ENCODE measurements at places on chromosomes 13 and 19.

- DNase-seq = no peak
Measured at GRCh38 chr19:31818798-31819105, 469.5 kb upstream of the TSHZ3 start.

GRCh38 chr13:81051873-81052272 is 710.9 kb upstream of the SPRY2 start:
- DNase-seq = no peak

DNA sequence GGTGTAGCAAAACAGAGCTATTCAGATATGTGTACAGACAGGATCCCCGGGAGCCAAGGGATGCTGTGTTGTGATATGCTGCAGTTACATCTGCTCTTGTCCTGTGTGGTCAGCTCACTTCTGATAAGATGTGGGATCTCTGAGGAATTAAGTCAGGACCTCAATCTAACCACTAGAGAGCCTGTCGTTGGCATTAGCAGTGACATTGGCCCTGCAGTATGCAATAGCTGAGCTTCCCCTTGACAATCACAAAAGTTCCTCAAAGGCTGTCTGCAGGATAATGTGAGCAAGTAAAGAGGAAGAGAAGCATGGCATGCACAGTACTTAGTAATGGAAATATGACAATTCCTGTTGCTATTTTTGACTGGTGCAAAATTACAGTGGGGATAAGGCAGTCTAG is 203.4 kb upstream of the MIR17HG start:
- peak; percentile 42 for DNase-seq

GRCh38 chr13:42547612-42548011 is 26.3 kb upstream of the TNFSF11 start:
- no peak for DNase-seq

DNA sequence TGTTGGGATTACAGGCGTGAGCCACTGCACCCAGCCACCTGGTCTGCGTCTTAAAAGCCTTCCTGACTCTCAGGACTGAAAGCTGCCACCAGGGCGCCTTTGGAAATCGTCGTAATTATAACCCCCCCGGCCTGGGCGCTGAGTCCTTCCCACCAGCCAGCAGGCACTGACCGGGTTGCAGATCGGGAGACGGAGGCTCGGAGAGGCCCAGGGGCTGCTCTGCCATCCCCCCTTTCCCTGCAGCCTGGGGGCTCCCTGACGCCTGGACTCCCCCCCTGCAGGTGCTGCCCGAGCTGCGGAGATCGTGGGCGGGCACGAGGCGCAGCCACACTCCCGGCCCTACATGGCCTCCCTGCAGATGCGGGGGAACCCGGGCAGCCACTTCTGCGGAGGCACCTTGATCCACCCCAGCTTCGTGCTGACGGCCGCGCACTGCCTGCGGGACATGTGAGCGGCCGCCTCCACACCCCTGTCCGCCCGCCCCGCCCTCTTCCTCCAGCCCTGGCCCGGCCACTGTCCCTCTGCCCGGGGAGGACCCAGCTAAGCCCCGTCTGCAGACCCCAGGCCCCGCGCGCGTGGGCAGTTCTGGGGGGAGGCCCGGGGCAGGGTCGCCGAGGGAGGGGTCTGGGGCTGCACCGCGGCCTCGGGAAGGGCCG is 2.5 kb downstream of the PRTN3 start:
- no peak for DNase-seq

DNA sequence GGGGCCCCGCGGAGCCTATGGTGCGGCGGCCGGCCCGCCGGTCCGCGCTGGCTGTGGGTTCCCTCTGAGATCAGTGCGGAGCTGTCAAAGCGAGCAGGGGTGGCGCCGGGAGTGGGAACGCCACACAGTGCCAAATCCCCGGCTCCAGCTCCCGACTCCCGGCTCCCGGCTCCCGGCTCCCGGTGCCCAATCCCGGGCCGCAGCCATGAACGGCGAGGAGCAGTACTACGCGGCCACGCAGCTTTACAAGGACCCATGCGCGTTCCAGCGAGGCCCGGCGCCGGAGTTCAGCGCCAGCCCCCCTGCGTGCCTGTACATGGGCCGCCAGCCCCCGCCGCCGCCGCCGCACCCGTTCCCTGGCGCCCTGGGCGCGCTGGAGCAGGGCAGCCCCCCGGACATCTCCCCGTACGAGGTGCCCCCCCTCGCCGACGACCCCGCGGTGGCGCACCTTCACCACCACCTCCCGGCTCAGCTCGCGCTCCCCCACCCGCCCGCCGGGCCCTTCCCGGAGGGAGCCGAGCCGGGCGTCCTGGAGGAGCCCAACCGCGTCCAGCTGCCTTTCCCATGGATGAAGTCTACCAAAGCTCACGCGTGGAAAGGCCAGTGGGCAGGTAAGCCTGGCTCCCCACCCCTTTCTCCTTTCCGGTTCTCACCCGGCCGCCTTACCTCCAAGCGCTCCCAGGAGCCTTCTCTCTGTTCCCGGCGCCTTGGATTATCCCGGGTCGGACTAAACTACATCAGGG is at the start of gene PDX1:
Gene PDX1 (plus strand): TSS at position 67 of the 743 bp plus-strand sequence. CDS start 139 bp downstream, at position 206.
- no peak for DNase-seq

DNA sequence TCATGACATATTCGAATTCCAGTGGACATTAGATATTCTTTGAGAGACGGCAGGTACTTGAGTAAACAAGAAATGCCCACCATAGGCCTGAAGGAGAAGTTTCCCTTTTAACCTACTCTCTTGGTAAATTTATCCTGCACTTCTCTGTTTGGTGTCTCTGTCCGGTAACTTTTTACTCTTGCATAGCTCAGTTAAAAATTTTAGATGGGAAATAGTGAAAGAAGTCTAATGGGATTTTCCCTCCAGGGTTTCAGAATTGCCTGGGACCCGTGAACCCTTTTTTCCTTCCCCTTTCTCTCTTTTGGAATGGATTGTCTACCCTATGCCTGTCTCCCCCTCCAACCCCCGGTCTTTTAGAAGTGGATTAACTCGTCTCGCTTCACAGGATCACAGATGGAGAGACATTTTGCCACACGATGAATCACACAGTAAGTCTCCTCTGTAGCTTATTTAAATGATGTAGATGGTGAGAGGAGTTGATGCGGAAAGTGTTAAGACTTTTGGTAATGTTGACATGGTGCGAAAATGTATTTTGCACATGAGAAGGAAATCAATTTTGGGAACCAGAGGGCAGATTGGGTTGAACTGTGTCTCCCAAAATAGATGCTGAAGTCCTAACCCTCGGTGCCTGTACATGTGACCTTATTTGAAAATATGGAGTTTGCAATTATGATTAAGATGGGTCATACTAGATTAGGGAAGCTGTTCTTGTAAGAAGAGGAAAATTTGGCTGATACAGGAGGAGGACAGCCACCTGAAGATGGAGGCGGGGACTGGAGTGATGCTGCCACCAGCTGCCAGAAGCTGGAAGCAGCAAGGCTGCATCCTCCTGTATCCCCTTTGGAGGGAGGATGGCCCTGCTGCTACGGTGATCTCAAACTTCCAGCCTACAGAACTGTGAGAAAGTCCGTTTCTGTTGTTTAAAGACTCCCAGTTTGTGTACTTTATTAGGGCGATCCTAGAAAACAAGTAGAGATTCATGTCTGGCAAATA is 711 bp upstream of the MIPEP start:
- DNase-seq = peak; percentile 16

DNA sequence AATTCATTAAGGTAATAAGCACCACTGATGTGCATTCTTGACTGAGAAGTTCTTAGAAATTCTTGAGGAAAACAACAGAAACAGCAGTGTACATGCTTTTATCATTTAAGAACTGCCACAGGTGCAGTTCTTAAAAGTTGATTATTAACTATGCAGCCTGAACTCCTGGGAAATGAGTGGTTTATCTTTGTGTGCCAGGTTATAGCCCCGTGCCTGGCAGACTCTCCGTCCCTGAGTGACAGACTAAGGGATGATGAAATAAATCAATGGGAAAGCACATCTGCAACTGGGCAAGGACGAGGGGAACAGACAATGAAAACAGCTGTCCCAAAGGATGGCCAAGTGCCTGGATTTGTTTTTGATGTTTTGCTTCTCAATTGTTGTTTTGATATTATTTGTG is 84.4 kb upstream of the SPATA13 start:
- DNase-seq = peak; percentile 61

GRCh38 chr13:41543664-41544300 is 86.4 kb downstream of the RGCC start:
- no peak for DNase-seq

DNA sequence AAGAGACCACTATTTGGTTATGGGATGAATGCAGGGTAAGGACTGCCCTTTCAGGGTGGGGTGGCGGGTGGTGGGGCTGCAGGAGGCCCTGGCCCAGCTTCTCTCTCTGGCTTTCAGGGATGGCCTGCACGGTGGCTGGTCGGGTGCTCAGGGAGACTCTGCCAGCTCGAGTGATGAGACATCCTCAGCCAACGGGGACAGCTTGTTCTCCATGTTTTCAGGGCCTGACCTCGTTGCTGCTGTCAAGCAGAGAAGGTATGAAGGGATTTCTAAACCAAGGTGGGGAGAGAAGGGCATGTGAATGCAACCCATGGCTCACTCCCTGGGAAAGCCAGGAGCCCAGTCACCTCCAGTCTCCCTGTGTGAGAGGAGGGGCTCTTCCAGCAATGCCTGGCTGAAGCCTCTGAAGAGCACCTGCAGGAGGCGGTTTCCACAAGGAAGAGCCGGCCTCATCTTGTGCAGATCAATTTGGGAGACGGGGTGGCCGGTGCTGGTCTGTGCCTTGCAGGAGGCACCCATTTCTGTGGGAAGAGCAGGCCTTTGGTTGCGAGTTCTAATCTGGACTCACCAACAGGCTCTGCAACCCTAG is 16.0 kb upstream of the GPI start:
- DNase-seq = no peak

- no peak for DNase-seq
Measured at GRCh38 chr19:38148337-38148736, 75.7 kb downstream of the DPF1 start.

DNA sequence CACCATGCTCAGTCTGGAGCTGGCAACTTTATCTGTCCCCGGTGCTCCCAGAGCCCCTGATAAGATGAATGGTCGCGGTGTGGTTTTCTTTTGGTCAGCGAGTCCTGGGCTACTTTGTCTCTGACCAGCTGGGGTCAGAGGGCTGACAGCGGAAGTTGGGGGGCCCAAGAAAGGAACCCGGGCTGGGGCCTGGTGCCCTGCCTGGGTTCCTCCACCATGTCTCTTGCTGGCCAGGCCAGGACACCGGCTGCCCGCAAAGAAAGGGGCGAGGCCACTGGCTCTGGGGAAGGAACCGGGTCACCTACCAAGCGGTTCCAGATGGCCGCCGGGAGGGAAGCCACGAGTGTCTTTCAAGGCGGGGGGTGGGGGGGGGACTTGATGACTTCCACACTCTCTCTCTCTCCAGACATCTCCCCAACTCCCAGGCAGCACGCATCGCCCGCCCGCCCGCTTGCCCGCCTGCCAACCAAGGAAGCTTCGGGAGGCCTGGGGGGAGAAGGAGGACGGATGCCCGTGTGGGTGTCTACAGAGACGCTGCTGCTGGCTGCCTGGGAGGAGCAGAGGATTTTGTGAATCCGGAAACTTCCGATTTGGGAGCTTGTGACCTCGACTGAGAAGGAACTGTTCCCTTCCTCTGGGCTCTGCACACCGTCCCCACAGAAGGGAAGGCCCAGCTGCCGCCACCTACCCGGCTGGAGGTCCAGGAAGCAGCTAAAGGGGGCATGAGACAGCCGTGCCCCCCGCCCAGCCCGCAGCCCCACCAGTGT is 1.1 kb downstream of the PIP5K1C start:
- peak; percentile 20 for DNase-seq

GRCh38 chr19:11279505-11280236 is 16.3 kb upstream of the TSPAN16 start:
- DNase-seq = peak; percentile 36

DNA sequence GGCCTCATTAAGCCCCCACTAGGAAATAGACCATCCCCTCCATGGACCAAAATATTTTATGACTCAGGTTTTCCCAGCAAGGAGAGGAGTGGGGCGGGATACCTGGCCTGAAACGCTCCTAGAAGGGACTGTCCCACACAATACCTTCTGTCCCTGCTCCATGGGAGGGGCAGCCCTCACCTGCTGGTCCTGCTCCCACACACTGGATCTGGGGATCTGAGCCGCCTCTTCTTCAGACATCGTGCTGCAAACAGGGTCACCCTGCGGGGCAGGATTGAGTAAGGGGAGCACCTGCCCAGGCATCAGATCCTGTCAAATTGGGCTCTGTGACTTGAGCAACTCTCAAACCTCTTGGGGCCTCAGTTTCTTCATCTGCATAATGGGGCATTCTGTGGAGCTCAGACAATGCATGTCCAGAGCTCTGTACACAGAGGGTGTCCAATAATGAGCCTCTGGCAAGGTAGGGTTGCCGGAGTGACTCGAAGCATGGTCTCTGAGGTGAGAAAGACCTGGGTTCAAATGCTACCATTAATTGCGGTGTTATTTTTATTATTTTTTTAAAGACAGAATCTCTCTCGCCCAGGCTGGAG is 1.1 kb downstream of the PLIN5 start:
- DNase-seq = no peak

DNA sequence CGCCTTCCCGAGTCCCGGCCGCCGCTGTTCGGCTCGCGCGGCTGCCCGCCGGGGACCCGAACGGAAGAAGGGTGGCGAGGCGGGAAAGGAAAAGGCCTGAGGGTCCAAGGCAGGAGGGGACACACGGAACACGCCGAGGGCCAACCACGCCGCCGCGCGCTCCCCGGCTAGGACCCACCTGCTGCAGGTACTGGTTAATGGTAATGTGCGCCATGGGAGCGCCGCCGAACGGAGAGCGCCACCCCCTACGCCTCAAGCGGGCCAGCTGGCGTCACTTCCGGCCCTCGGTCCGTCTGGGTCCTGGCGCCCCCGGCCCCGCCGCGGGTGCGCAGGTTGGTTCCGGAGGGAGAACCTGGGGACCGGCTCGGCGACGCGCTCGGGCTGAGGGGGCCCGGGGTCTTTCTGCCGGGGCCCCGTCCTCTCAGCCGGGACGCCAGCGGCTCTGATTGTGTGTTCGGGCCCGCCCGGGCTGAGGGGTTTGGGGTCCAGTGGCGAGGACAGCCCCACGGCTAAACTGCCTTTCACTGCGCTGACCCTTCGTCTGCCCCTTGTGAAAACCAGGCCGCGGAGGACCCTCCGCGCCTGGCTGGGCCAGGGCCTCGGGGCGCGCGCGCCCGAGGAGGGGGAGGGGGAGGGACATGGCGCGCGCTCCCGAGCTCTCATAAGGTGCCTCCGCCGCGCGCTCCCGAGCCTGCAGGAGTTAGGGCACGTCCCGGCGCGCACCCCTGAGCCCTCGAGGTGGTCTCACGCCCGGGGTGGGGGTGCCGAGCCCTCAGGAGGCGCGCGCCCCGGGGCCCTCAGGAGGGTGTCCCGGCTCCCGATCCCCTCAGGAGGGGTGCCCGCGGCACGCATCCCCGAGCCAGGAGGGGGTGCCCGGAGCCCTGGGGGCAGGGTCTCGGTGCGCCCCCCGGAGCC is at the start of gene PCID2:
Gene PCID2 (minus strand): TSS at position 249 of the 915 bp plus-strand sequence. CDS start 35 bp downstream, at position 214.
- DNase-seq = peak; percentile 93

GRCh38 chr13:21541271-21541670 is 62.7 kb downstream of the MICU2 start:
- no peak for DNase-seq

DNA sequence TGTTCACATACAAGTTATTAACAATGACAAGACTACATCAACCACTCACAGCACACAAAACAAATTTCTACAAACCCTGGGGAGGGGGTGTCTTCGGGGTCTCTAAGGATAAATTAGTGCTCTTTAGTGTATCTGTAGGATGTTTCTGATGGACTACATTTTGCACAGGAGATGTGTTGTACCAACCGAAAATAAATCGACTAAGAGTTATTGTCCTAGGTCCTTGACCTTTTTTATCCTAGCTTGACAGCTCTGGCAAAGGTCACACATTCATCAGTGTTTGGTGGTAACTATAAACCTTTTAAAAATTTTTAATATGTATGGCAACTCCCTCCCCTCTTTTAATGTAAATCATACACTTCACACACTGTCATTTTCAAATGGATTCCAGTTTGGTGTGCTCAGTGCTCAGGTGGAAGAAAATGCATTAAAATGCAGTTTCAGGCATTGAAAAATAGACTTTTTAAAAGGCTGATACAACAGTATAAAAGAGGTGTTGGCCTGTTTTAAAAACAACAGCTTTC is 7.7 kb downstream of the ZIC5 start:
- DNase-seq = no peak

Data from hematopoietic multipotent progenitor cell treated with erythropoietin and hydrocortisone succinate and interleukin-3 and kit ligand, for 8 days (in vitro differentiated cells).